ENCODE measurements at places on chromosomes 13 and 19.

DNA sequence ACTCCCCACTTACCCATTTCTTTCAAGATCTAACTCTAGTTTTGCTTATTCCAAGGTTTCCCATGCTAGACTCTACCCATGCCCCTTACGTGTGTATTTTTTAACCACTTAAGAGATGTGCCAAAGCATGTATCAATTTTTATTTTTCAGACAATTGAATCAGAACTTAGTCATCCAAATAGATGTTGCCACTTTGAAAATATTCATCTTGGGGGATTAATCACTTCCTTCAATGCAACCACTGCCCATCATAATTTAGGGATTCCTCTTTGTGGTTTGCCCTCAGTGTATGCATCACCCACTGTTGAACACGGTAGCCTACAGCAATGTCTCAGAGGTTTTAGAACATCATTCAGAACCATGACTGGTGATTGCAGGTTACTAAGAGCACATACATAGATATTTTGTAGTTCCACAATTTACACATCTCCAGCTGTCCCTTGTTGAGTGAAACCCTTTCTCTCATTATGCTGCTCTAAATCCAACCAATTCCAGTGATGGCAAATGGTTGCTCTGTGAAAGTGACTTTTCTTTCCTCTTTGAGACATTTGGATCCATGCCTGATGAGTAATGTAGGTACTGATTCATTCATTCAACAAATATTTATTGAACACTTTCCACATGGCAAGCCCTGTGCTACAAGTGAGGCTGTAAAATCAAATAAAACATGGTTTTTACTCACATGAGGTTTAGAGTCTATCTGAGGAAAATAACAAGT, 60.6 kb upstream of the SERP2 start:
- DNase-seq = no peak

- no peak for DNase-seq
Measured at GRCh38 chr13:52652980-52653303, 306 bp downstream of the SUGT1 start.

DNA sequence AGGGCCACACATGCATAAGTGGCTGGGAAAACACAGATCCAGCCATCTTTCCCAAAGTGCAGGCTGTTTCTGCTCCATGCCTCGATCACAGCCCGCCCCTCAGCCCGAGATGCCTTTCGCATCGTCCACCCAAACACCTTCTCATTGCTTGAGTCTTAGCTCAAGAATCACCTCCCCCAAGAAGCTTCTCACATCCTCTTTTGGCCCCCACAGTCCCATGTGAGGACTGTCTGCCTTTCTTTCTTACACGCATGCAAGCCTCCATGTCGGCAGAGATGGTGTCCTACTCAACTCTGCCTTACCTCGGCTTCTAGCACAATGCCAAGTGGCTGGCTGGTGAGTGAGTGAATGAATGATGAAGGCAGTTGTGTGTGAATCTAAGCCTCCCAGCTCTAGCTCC, 18.1 kb upstream of the GSX1 start:
- no peak for DNase-seq

- no peak for DNase-seq
Measured at GRCh38 chr19:16938211-16938610, 49.4 kb downstream of the F2RL3 start.

GRCh38 chr13:95019886-95020285, 281.4 kb downstream of the ABCC4 start:
- DNase-seq = no peak

DNA sequence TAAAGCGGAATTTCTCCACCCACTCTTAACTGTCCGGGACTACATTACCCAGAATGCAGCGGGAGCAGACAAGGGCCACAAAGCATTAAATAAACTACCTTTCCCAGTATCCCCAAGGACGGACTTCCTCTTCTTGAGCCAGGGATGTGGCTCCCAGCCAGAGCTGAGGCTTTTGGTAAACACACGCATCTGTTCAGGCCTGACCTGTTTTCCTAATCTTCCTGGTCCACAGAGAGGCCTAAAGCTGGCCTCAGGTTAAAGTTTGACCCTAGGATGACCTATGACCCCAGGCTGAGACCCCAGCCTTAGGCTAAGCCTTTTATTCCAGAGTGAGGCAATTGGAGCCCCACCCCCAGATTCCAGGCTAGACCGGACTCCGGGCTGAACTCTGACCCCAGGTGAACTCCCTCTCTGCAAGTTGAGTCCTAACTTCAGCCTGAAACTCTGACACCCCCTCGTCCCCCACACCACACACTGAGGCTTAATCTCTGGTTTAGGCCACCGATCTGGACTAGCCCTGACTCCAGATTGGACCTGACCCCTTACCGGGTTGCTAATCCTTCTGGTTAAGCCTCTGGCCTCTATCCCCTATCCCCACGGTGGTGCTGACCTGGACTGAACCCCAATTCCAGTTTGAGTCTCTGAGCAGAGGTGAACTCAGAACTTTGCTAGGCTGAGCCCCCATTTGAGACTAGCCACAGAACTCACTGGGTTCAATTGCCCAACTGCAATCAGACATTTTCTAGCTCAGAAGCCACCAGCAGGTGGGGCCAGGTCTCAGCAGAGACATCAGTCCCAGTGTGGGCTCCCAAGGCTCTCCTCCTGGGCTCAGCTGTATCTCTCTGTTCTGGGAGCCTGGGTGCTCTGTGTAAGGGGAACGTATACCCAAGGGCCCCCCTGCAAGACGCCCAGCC, 750 bp upstream of the GPR108 start:
- peak; percentile 81 for DNase-seq

DNA sequence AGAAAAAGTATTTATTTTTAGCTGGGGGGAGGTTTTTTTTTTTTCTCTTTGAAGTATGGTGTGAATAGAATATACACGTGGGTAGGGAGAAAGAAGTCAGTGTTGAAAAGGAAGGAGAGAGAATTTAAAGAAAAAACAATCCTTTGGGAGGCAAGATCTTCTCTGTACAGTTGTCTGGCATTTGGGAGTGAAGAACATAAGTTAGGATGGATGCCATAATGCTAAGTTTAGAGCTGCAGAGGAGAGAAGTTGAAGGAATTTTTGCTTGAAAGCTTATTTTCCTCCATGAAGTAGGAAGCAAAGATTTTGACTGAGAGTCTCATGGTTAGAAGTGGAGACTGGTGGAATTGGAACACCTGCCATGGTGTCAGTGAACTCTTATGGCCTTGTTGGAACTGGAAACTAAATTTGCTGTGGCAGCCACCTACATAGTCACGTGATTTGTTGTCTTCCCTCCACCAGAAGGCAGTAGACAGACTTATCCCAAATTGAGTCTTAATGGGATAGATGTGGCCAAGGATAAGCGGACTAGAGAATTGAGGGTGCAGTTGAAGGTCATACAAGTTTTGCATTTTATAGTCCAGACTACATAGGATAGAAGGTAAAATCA, 22.0 kb downstream of the NDFIP2 start:
- no peak for DNase-seq

DNA sequence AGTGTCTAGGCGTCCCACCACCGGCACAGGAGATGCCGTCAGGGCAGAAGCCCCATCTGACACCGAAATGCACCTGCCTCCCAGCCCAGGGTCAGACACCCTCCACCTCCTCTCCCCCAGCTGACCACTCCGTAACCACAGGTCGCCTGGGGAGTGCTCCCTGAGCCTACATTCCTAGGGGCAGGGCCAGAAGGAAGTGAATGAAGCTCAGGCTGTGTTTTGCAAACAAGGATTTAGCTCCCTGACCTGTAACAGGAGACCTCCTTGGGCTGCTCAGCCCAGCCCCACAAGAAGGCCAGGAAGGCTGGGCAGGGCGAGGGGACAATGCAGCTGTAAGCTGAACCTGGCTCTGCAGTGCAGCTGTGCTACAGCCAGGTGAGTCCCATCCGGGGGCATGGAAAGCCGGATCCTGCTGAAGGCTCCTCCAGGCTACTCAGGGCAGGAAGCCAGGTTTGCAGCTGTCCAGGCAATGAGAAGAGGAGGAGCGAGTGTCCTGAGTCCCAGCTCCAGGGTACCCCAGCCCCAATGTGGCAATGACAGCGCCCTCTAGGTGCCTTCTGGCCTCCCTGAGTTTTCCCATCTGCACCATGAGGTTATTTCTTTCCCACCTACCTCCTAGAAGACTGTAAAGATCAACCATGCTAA, 42.1 kb downstream of the RHPN2 start:
- DNase-seq = no peak

GRCh38 chr13:103099722-103100293, 33.6 kb upstream of the SLC10A2 start:
- DNase-seq = no peak

DNA sequence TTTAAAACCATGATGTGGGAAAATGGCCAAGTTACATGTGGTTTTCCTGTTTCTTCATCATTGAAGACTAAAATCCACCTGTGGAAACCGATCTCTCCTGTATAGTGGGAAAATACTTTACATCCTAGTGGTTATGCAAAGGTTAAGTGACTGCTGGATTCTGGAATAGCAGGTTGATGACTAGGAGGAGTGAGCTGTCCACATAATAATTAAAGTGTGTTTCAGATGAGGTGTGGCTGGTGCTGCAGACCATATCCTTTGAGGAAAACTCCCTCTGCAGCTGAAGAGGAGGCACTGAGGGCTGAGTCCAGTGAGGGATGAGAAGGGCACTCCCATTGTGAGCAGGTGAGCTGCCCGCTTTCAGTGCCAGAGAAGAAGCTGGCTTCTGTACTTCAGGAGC, 43.2 kb downstream of the DCLK1 start:
- no peak for DNase-seq

DNA sequence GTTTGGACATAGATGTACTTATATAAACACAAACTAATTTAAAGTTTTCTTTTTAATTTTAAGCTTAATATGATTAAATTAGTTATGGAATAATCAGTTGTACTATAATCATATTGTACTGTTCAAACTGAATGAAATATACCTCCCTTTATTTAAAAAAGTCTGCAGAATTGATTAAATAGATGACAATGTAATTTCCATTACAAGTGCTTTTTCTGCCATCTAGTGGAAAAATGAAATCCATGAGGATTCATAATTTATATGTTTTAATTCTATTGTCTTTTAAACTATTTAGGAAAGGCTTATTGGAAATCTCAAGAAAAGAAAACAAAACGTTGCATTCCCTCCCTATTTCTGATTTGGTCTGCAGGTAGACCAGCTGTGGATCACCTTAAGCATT, 30.9 kb downstream of the MZT1 start:
- no peak for DNase-seq

DNA sequence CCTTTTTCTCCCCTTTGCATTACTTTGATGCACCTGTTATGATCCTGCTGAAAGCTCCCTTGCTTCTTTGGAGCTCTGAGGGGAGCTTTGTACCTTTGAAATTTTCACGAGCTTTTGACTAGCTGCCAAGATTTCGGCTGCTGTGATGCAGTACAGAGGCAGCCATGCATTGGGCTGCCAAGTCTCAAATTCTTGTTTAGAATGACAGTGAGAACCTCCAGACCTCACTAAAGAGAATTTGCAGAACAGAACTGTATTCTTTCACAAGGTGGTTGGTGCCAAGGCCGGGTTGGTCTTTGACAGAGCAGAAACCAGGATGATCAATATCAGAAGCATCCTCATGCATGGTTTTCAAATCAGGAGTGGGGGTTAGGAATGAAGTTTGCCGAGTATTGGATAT, 414.8 kb downstream of the GPC5 start:
- DNase-seq = no peak

GRCh38 chr13:112985803-112986408, 16.9 kb downstream of the MCF2L start:
- no peak for DNase-seq

DNA sequence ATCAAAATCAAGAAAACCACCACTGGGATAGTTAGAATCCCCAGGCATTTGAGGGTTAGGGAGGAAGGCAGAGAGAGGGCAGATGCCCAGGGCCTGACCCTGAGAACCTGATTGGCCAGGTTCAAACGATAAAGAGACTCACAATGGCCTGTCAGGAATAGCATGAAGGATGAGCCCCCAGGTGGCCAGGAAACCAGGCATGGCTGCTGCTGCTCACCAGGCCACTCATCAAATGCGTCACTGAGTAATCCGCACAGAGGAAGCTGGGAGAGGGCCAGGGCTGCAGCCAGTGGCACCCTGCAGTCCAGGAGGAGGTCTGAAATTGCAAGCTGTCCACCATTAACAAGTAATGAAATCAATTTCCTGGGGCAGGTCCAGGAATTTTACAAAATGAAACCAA, 111.3 kb downstream of the KATNAL1 start:
- DNase-seq = no peak

- no peak for DNase-seq
Measured at GRCh38 chr19:1769645-1769985, 16.3 kb downstream of the ONECUT3 start.

DNA sequence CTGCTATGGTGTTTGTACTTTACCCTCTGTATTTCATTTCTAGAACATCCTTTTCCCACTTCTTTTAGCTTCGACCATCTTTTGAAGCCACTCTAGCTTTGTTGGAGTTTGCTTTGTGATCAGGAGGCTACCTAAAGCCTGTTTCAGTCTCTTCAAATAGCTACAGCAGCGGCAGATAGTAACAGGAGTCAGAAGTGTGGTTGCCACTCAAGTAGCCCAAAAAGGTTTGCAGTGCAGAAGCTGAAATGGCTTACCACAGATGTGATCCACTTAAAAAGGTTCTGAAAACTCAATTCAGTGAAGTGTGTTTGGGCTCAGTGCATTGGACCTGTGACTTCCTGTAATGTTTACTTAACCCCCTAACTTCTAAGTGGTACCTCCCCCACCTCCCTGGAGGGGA, 26.2 kb downstream of the WASF3 start:
- no peak for DNase-seq

- no peak for DNase-seq
Measured at GRCh38 chr19:7720351-7720750, 11.6 kb downstream of the CLEC4G start.

DNA sequence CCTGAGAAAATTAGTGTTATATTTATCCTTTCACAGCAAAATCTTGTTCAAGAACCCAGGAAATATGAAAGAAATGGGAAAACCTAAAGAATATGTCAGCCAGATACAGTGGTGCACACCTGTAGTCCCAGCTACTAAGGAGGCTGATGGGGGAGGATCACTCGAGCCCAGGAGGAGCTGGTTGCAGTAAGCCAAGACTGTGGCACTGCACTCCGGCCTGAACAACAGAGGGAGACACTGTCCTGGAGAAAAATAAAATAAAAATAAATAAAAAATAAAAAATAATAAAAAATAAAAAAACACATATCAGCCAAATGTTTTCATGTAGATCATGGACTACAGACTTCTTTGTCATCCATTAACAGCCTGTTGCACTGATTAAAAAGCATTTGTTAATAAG, 244.8 kb upstream of the KLHL1 start:
- no peak for DNase-seq

GRCh38 chr13:50419331-50419865, 404.2 kb downstream of the KCNRG start:
- DNase-seq = no peak

GRCh38 chr13:113887700-113888201, 23.9 kb upstream of the GAS6 start:
- DNase-seq = no peak

- no peak for DNase-seq
Measured at GRCh38 chr13:31311921-31312320, 112.1 kb downstream of the B3GLCT start.

GRCh38 chr13:40063278-40063698, 407.8 kb downstream of the COG6 start:
- no peak for DNase-seq

- no peak for DNase-seq
Measured at GRCh38 chr13:101298517-101298916, 117.8 kb downstream of the NALCN start.
